ENCODE measurements at places on chromosomes 2 and 18. TPM values are rescaled to one million over a fixed set of nuclear protein-coding genes. Genes with fewer than 3 reads are reported as not detected.

Gene OSBPL1A
- 0.98 TPM for total RNA-seq

- DNase-seq = no peak
- no peak overlapping the region for H3K27ac ChIP-seq
- peaks cover 2% of the 10 kb centered on the region for H3K4me1 ChIP-seq
- no peaks in the 10 kb centered on the region for H3K27me3 ChIP-seq
These were observed 2161.4 kb upstream of the PIK3C3 start for GRCh38 chr18:39793609-39794008.

GRCh38 chr2:40512256-40512655, 60.4 kb upstream of the SLC8A1 start:
- H3K27me3 ChIP-seq = no peaks in the 10 kb centered on the region
- H3K4me3 ChIP-seq = no peak overlapping the region
- no peak for DNase-seq
- no peaks in the 10 kb centered on the region for H3K36me3 ChIP-seq
- no peaks in the 10 kb centered on the region for H3K4me1 ChIP-seq

GRCh38 chr2:233807966-233808935, 30.1 kb downstream of the MROH2A start:
- H3K4me1 ChIP-seq = no peaks in the 10 kb centered on the region
- H3K4me3 ChIP-seq = no peak overlapping the region
- no peaks in the 10 kb centered on the region for H3K36me3 ChIP-seq
- peaks cover 5% of the 10 kb centered on the region for H3K27me3 ChIP-seq
- DNase-seq = no peak

DNA sequence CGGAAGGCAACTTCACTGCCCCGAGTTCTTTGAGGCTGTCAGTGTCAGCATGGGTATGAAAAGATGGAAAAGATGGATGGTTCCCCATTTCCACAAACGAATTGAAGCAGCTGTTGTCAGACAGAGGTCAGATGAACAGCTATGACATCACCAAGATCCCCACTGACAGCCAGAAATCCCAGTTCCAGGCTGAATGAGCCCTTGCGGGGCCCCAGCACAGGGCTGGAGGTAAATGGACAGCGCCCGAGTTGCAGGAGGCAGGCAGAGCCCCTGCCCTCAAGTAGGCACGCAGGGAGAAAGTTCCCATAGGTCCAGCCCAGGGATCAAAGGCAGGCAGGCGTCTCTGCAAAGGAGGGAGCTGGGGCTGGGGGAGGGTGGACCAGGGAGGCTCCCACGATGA, 169.5 kb upstream of the AGAP1 start:
- H3K36me3 ChIP-seq = no peaks in the 10 kb centered on the region
- H3K27me3 ChIP-seq = no peaks in the 10 kb centered on the region
- H3K27ac ChIP-seq = no peak overlapping the region

DNA sequence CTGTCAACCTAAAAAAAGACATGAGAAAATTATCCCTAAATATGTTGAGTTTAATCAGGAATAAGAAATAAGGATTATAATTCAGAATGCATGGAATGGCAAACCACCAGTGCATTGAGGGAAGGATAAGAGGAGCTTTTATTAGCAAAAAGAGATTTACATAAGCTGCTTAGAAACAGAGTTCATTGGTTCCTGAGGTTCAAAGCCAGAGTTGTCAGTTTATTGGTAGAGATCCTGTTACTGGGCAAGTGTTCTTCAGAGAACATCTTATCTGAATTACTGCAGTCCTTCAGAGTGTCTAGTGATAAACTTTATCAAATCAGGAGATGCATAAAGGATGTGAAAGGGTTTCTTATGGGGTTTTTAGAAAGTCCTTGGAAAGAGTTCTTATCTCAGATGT, 76.0 kb upstream of the MEX3C start:
- no peak overlapping the region for H3K27ac ChIP-seq
- no peak for DNase-seq
- no peak overlapping the region for H3K4me3 ChIP-seq

- DNase-seq = no peak
- no peaks in the 10 kb centered on the region for H3K27me3 ChIP-seq
- no peak overlapping the region for H3K27ac ChIP-seq
- H3K4me1 ChIP-seq = no peaks in the 10 kb centered on the region
- H3K4me3 ChIP-seq = no peak overlapping the region
- no peaks in the 10 kb centered on the region for H3K36me3 ChIP-seq
These were observed 202.5 kb upstream of the SLC8A1 start for GRCh38 chr2:40654346-40654745.

All from activated T-helper 2 cell treated with anti-CD3 and anti-CD28 coated beads, Interferon-gamma antibody, Interleukin-2, Interleukin-4, amounts not matched to agents 10 μg/mL and 5 μg/mL and 100 μg/mL, durations not matched to agents 14 hours and 24 hours and 36 hours (primary cell).